Stimulated activated CD4-positive, alpha-beta T cell treated with anti-CD3 and anti-CD28 coated beads, Interleukin-12 subunit alpha, Interleukin-12 subunit beta, amount 100 ng/mL, for 48 hours (primary cell): ENCODE measurements at places on chromosomes 7 and 10.

- DNase-seq = no peak
Measured at GRCh38 chr7:90625562-90625961, 29.4 kb downstream of the CDK14 start.

GRCh38 chr7:107972075-107972482 lies 30.9 kb downstream of the LAMB1 start:
- DNase-seq = no peak

GRCh38 chr7:47991270-47991669 lies 11.9 kb upstream of the HUS1 start:
- no peak for DNase-seq

GRCh38 chr10:110859206-110859972 lies 12.3 kb upstream of the PDCD4 start:
- DNase-seq = no peak

DNA sequence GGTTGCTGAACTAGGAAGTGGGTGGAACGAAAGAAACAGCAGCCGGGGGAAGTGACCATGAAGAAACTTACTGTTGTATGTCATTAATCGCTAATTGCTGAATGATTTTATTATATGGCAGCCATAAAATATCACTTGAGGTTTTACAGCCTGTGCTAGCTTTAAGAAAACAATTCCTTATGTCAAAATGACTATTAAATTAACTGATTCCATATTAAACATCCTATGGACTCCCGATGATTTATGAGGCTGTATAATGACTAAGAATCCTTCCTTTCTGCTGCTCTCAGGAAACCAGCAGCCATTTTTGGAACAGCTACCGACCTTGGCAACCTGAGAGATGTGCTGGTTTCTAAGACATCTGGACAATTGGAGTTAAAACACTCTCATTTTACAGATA lies 421.9 kb downstream of the SORCS3 start:
- no peak for DNase-seq
